ENCODE measurements at places on chromosomes 3 and 15.

DNA sequence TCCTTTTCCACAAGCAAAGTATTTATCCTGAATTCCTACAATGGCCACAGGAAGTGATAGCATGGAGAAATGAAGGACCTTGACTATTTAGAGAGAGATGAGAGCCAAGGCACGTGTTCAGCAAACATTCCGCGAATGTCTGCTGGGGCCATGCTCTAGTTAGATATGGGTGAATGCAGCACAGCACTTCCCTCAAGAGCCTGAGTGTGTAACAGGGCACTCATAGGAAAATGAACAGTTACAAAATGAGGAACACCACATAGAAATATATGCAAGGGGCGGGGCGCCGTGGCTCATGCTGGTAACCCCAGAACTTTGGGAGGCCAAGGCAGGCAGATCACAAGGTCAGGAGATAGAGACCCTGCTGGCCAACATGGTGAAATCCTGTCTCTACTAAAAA, 406.9 kb downstream of the NR2F2 start:
- no peak for DNase-seq

GRCh38 chr3:45763303-45763675, 33.0 kb downstream of the SLC6A20 start:
- DNase-seq, result no peak

DNA sequence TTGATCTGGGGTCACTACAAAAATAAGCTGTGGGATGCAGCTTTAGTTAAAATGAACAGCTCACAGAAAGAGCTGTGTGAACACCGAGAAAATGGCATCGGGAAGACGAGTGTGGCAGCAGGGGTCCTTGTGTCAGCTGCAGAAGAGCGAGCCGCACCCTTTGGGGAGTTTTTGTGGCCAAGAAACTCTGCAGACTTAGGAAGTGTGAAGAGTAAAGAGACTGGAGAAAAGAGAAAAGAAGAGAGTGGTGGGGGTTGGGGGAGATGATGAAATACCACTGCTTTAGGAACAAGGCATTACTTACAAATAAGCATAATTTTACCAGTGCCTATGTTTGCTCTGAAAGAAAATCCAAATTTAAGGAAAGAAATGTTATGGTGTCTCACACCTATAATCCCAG, 147.8 kb downstream of the LRRC28 start:
- no peak for DNase-seq

DNA sequence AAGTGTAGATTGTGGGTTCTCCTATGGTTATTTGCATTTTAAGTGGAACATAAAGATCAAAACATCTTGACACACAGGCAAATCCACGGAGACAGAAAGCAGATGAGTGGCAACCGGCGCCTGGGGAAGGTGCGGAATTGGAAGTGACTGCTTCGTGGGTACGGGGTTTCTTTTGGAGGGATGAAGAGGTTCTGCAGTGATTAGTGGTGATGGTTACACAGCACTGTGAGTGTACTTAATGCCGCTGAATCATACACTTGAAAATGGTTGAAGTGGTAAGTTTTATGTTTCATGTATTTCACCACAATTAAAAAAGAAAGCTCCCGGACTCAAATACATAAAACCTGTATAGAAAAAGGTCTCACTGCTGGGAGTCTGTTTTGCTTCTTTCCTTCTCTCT, 18.5 kb upstream of the VPS33B start:
- DNase-seq, result no peak

- DNase-seq, result no peak
These were observed 26.8 kb downstream of the EOGT start for GRCh38 chr3:68986496-68987208.

- no peak for DNase-seq
These were observed 699 bp upstream of the SHOX2 start for GRCh38 chr3:158106766-158107471.

- no peak for DNase-seq
These were observed 35.1 kb downstream of the KY start for GRCh38 chr3:134615743-134616142.

- no peak for DNase-seq
These were observed 231.3 kb downstream of the KLF13 start for GRCh38 chr15:31557899-31558298.

DNA sequence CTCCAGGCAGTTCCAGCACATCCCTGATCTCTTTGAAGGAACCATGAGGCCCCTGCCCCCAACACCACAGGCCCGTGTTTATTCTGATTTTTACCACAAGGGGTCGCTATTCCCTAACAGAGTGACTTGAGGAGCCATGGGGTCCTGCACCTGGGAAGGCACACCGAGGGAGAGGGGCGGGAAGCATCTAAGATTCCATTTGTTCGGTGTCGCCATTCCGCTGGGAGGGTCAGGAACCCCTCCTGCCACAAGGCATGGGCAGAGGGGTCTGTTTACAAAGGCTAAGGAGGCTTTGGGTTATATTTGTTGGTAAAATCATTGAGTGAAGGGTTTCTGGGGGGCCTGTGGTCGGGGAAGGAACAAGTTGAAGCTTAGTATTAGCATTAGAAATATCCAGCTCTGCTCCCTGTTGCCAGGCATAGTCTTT, 77.1 kb downstream of the WDR76 start:
- peak; percentile 71 for DNase-seq

- DNase-seq, result no peak
These were observed 659.3 kb downstream of the NAALADL2 start for GRCh38 chr3:175518459-175518858.

DNA sequence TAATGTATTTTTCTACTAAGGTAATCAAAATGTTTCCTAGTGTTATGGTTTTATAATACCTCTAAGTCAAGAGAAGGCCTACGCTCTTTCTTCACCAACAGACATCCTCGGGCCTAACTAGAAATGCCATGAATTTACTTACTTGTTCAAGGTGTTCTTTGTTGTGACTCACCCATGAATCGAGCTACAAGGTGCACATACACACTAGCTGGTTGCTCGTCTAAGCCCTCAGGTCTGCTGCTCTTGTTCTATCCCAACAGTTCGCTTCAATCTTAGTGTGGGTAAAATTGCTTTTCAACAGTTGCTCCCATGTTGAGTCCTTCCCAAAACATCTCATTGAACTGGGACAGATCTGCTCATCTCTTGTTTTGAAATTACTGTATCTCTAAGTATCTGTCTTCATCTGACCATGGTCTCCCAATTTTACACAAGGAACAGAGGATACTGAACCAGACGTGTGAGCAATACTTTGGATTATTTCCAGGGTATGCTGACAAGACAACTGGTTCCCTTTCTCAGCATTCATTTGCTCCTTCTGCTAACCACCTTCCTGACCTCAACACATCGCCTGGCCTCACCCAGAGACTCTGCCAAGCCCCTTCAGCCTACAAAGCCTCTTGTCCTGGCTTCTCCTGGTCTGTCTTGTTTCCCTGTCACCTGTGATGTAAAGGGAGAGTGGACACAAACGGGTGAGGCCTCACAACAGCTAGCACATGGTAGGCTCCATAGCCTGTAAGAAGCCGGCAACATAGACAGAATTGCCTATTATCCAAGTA, 84.2 kb downstream of the NEDD4 start:
- no peak for DNase-seq

DNA sequence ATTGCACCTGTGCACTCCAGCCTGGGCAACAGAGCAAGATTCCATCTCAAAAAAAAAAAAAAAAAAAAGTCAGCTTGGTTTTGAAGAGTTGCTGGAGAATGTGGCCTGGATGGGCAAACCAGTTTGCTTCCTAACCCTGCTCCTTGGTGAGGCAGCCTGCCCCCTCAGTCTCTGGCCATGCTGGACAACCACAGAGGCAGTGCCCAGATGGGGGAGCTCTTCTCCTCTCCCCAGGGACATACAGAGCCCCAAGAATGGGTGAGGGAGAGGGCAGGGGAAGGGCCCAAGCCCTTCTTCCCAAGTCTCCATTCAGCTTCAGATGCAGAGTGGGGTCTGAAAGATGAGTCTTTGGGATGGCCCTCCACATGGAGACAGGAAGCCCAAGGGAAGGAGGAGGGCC, 27.9 kb downstream of the CD276 start:
- DNase-seq, result no peak

DNA sequence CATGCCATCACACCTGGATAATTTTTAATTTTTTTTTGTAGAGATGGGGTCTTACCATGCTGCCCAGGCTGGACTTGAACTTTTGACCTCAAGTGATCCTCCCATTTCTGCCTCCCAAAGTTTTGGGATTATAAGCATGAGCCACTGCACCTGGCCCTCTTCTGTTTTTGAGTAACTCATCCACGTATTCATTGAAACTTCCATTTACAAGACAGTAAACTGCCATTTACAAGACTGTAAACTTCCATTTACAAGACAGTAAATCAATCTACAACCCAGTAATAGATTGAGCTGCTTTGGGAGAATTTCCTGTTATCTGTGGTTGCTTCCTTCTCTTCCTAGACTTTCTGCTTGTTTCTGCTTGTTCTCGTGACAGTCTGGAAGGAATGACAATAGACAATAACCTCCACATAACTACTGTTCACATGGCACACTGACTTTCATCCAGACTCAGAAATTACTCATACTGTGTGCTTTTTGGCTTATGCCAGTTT, 114.7 kb upstream of the CCNL1 start:
- no peak for DNase-seq

GRCh38 chr15:59096429-59096828, 8.5 kb upstream of the CCNB2 start:
- DNase-seq, result no peak

- DNase-seq, result no peak
These were observed 13.5 kb downstream of the TARS3 start for GRCh38 chr15:101710806-101711205.

- no peak for DNase-seq
These were observed 141.0 kb downstream of the LPP start for GRCh38 chr3:188294823-188295487.

DNA sequence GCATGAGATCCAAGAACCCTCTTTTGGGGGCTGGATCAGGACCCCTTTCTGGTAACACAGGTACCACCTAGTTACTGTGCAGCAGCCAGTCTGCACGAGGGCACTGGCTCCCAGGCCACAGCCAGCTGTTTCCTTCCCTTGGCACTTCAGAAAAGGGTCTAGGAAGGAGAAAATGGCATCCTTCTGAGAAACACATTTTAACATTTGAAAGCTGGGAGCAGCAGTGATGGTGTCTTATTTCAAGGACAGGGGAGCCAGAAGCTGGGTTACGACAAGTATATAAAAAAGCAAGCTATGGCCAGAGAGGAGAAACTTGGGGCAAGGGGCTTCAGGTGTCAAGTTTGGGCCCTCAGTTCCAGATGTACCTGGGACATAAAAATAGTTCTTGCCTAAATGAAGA, 282.8 kb downstream of the CTNNB1 start:
- no peak for DNase-seq

- no peak for DNase-seq
These were observed 42.2 kb downstream of the BHLHE40 start for GRCh38 chr3:5021116-5022092.

- DNase-seq, result no peak
These were observed 136.9 kb upstream of the TOPAZ1 start for GRCh38 chr3:44104668-44105321.

DNA sequence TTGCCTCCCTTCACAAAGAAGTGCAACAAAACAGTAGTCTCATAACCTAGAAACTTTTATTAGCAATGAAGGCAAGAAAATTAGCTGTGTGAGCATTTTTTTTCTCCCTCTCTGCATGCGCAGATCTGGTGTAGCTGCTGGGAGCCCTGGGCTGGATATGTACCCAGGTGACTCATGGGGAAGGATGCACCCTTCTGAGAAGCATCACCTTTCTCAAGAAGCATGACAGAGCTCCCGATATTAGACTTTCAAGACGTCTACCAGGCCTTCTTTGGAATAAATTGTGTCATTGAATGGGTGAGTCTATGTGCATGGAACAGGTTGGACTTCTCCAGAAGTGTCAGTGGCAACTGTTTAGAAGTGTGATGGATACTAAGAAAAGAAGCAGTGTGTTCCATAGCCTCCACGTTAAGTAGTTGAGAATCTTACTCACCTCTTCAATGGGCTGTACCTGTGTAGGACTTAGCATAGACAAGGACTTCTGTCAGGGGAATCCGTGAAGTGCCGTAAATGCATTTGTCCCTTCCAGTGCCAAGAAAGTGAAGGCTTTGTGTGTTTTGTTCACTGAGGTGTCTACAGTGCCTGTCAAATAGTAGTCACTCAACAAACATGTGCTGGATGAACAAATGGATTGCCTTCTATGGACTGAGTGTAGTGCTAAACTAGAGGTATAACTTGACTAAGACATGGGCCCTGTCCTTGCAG, 47.7 kb upstream of the RASGRP1 start:
- DNase-seq, result no peak

DNA sequence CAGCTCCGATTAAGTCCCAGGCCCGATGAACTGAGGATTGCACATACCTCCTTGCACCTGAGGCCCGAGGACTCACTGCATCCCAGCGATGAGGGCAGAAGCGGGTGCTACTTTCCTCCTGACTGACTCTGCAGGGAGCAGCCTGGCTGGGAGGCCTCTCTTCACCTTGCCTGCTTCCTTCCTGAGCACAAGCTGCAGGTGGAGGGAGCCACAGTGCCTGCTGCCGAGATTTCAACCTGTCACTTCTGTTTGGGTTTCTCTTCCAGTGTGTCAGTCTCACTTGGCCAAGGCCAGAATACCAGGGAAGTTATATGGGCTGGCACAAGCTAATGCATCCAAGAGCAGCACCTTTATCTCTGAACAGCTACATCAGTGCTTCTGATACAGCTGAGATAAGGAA, 185.4 kb downstream of the NTRK3 start:
- DNase-seq, result no peak

- DNase-seq, result no peak
These were observed 104.8 kb downstream of the FBLN2 start for GRCh38 chr3:13653631-13654279.

- peak; percentile 97 for DNase-seq
These were observed at the start of gene USP8 for GRCh38 chr15:50424066-50424890. TSS of gene USP8 (plus strand) at chr15:50424405. CDS start at chr15:50439074, 14,669 bp downstream.

- no peak for DNase-seq
These were observed 113.8 kb downstream of the AKAP13 start for GRCh38 chr15:85494048-85494777.

- DNase-seq, result no peak
These were observed 412 bp downstream of the CHDH start for GRCh38 chr3:53845881-53846133.

DNA sequence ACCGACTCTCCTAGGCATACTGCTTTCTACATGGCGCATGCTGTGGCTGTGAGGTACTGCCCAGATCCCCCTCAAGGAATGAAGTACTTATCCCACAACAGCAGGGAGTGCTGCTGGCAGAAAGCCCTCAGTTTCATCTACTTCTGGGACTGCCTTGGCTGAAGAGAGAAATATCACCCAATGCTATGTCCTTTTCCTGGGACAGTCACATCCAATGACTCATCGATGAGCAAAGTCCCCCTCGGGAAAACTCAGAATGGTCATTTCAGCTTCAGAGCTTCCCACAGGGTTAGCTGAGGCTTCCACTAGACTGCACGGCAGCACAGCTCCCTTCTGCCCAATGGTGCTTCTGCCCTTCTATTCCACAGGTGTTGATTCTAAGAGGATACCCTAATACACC, 3.6 kb upstream of the NMD3 start:
- no peak for DNase-seq

DNA sequence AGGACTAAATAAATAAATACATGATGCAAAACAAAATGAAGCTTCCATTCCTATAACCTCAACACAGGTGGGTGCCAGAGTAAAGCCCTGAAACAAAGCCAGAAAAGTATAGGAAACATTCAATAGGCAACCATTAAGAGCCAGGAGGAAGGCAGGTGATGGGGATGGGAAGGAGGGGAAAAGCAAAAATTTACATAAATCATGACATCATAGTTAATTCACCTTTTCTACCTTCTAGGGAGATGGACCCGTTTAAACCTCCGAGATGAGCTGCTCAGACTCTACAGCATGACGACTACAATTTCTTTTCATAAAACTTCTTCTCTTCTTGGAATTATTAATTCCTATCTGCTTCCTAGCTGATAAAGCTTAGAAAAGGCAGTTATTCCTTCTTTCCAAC, 27.9 kb downstream of the TM4SF4 start:
- no peak for DNase-seq

GRCh38 chr3:183330881-183331280, 77.8 kb downstream of the B3GNT5 start:
- no peak for DNase-seq
